ENCODE measurements at places on chromosomes 3 and 15.

DNA sequence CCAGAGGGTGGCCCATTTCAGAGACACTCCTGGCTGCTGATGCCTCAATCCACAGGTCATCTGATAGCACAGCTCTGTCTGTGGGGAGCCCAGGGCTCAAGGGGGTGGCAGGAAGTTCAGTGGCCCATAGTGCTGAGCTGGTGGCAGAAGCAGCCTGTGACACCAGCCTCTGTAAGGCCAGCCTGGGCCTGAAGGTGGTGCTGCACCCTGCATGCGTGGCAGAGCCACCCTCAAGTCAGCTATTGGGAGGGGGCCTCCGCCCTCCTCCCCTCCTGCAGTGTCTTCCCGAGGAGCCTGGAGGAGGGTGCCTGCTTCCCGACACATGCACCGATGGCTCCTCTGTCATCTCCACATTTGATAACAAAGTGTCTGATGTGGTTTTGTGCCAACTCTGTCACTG is 3.0 kb downstream of the PLA1A start:
- DNase-seq, result no peak

GRCh38 chr3:88221726-88222125 is 72.0 kb downstream of the C3orf38 start:
- no peak for DNase-seq

DNA sequence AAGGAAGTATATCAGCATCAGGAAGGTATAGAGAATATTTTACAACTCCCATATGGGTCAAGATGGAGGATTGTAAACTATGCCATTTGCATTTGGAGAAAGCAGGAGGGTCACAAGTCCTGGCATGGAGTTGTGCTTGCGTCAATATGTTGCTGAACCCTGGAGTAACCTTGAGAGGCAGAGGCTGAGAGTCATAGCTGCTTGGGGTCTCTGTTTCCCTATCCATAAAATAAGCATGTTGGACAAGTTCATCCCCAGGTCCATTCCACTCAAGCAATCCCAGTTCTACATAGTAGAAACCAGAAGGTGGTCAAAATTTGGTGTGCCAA is 273.6 kb downstream of the MECOM start:
- no peak for DNase-seq

- no peak for DNase-seq
These were observed 64.3 kb downstream of the CASR start for GRCh38 chr3:122247825-122248185.
